ENCODE measurements at places on chromosomes 1 and 21. TPM values are rescaled to one million over a fixed set of nuclear protein-coding genes. Genes with fewer than 3 reads are reported as not detected.

Gene PYCR2
- 59.6 TPM for total RNA-seq

Gene PDE4B
- 19.7 TPM for total RNA-seq

Gene EXTL1
- not detected for total RNA-seq

Gene NPHS2
- not detected for total RNA-seq

Gene CFAP107
- total RNA-seq: not detected

Gene L1TD1
- total RNA-seq: not detected

Gene OR2AK2
- total RNA-seq: not detected

Gene KPRP
- not detected for total RNA-seq

Gene RABGGTB
- 73.2 TPM for total RNA-seq

Gene THEM5
- not detected for total RNA-seq

Gene CCDC185
- total RNA-seq: 0.13 TPM

Gene ADAMTS5
- not detected for total RNA-seq

Gene NUF2
- total RNA-seq: 28.7 TPM

Gene GREM2
- total RNA-seq: 0.34 TPM

Gene CREB3L4
- 12.3 TPM for total RNA-seq

Gene CFHR3
- total RNA-seq: 0.23 TPM

Gene PLA2G5
- total RNA-seq: not detected

Gene MTMR11
- total RNA-seq: 8.4 TPM

Gene NBPF4
- 0.13 TPM for total RNA-seq

Gene STUM
- total RNA-seq: not detected

Gene CCDC17
- 0.37 TPM for total RNA-seq

Gene TMEM240
- total RNA-seq: 0.43 TPM

Gene TMPRSS15
- not detected for total RNA-seq

Gene MRPL39
- 37.8 TPM for total RNA-seq

Gene DEPDC1
- total RNA-seq: 12.2 TPM

Gene FNBP1L
- 20.5 TPM for total RNA-seq

Gene SHISA4
- 17.3 TPM for total RNA-seq

Gene AKR7A3
- total RNA-seq: 0.16 TPM

Gene CGN
- total RNA-seq: 1.9 TPM

Gene KRTAP10-3
- total RNA-seq: not detected

Gene MROH7
- total RNA-seq: not detected

Gene CD53
- not detected for total RNA-seq

Gene TFF2
- not detected for total RNA-seq

Gene RCC2
- 65.1 TPM for total RNA-seq

Gene SLC1A7
- not detected for total RNA-seq

Gene ZNF648
- not detected for total RNA-seq

Gene CD244
- not detected for total RNA-seq

Gene LYPLA2
- 62.8 TPM for total RNA-seq

Gene CASZ1
- total RNA-seq: 2.5 TPM

Gene FOXD3
- total RNA-seq: 1.0 TPM

Gene LRRC40
- total RNA-seq: 9.4 TPM

Gene SPATA21
- total RNA-seq: 0.06 TPM

Gene GBP1
- 0.07 TPM for total RNA-seq
